ENCODE measurements at places on chromosomes 7 and 10.

- DNase-seq: peak; percentile 41
These were observed 258.0 kb downstream of the GALNT17 start for GRCh38 chr7:71389976-71390375.

- DNase-seq: peak; percentile 66
These were observed 24.4 kb downstream of the SKIDA1 start for GRCh38 chr10:21501091-21501490.

DNA sequence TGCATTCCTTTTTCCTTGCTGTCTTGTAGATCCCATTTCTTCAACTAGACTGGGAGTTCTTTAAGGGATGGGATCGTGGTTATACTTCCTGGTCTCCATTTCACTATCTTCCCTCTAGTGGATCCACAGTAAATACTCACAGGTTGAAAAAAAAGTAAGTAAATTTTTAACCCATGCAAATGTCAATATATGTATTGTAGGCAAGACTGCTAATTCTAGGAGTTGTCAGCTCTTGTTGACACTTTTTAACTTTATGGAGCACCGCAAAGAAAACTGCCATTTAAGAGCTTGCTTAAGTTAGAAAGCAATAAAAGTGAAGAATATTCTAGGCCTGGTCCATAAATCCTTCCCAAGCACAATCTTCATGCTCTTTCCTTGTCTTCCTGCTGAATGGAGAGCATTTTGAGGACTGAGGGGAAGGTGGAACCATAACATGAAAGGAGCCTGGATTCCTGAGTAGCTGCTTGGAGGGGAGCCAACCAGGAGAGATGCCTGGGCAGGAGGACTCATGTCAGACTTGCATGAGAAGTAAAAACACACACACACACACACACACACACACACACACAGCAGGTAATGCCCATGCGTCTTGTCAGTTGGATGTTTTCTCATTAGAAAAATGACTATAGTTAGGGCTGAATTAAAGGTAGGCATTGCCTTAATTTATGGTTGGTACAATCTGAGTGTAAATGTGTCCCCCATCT is 32.2 kb downstream of the VWA2 start:
- no peak for DNase-seq

GRCh38 chr10:53930648-53931047 is 870.4 kb downstream of the PCDH15 start:
- DNase-seq: no peak

- DNase-seq: no peak
These were observed 4.3 kb upstream of the GPNMB start for GRCh38 chr7:23242321-23242720.

- DNase-seq: no peak
These were observed 128.4 kb upstream of the ZNF746 start for GRCh38 chr7:149625947-149626392.

DNA sequence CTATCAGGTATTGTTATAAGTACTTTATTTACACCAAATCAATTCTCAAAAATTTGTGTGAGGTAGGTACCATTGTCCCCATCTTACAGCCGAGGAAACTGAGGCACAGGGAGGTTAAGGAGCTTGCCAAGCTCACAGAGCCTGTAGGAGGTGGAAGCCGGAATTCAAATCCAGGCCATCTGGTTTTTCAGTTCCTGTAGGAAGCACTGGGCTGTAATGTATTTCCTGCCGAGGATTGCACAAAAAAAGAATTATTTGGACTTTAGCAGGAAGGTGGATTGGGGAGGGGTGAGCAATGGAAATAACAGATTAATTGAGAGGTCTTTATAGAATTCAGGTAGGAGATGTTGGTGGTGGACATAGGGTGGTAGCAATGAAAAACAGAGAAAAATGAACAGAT is 315.3 kb upstream of the AUTS2 start:
- DNase-seq: no peak

All from ELF-1 (cell line).